Lung microvascular endothelial cell (primary cell): ENCODE measurements at places on chromosomes 2 and 18. TPM values are rescaled to one million over a fixed set of nuclear protein-coding genes. Genes with fewer than 3 reads are reported as not detected.
A peak's percentile ranks its signal among the peaks of the same experiment; 100 is the strongest.

C2orf92 gene
- total RNA-seq = 0.79 and 1.1 TPM in 2 replicates

CLASP1 gene
- total RNA-seq = 25.5 and 31.9 TPM in 2 replicates

LOXHD1 gene
- total RNA-seq = not detected in 2 replicates

DNA sequence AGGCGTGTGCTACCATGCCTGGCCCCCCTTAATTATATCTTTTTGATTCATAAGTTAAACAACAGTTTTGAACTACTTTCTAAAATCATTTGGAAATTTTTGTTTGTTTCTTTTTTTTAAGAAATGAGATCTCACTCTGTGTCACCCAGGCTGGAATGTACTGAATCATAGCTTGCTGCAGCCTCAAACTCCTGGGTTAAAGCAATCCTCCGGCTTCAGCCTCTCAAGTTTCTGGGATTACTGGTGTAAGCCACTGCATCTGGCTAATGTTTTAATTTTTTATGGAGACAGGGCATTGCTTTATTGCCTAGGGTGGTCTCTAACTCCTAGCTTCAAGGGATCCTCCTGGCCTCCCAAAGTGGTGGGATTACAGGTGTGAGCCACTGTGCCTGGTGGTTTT is 71.5 kb downstream of the BABAM2 start:
- DNase-seq = no peak

DNA sequence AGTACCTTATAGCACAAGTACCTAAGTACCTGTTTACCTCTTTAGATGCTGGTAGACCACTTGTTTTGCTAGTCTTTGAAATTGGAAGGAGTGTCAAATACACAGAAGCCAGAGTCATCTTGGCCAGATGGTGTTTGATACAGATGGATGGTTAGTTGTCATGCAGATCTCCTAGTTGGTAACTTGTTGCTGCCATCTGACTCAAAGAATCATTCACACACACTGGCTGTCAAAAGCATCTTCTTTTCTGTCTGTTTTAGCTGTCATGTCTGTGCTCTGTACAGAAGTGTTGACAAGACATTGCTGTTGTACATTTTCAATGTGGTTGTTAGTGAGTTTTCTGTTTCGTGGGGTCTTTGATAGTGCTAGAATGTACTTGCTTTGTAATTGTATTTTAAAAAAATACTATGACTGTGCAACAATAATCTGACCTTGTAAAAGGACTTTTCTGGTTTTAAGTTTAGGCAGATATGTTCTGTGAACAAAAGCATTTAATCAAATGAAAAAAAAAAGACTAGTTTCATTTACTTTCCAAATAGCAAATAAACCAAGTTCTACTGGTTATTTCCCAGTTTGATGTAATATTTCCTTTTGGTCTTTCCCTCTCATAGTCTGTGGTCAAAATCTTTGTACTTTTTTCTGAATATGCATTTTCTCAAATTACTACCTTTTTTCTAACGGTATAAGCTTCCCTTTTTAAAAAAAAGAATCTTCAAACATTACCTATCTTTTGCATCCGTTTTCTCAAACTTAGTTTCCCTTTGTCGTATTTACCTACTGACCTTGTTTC is 39.9 kb downstream of the TANK start:
- no peak for DNase-seq

DNA sequence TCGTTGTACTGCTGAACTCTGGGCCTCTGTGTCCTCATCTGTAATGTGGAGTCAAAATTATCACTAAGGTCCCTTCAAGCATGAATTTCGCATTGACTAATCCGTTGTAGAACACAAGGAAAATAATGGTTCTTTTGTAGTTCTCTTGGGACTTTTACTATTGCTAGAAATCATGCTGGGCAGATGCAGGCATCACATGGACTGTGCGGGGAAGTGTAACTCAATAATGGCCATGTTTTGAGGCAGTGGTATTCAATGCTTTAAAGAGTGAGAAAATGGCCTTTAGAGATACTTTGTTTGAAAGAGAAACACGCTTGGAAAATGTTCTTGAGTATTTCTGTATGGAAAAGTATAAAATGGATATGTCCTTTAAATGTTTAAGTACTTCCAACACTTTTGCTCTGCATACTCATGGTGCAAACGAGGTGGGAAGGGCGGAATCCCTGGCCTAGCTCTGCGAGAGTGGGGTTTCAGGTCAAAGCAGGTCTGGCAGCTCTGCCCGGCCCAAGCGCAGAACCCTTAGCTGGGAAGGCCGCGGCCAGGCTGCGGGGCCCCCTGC is 117.3 kb upstream of the MSTN start:
- peak; percentile 55 for DNase-seq

DNA sequence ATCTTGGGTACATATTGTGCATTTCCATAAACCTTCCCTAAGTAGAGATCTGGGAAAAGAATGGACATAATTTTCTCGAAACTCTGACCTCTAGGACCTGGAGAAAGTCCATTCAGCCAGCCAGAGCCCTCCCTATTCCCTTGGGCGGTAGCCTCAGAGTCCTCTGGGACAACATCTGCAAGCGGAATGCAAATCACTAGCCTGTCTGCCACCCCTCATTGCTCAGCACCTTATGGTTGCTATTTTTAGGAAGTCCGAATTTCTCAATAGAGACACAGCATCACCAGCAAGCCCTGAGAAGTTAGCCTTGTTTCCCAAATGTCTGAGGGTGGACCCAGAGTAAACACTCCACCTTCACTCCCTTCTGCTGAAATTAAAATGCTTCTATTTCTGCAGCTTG is 17.6 kb upstream of the CD28 start:
- no peak for DNase-seq

GRCh38 chr2:236054621-236055305 is 113.4 kb downstream of the GBX2 start:
- no peak for DNase-seq
